CMK (cell line): ENCODE measurements at places on chromosomes 16 and 17.

GRCh38 chr17:82493226-82493781, 26.2 kb upstream of the FOXK2 start:
- DNase-seq: no peak

- no peak for DNase-seq
Observed at GRCh38 chr16:8740775-8741355, 56.6 kb downstream of the TMEM186 start.

DNA sequence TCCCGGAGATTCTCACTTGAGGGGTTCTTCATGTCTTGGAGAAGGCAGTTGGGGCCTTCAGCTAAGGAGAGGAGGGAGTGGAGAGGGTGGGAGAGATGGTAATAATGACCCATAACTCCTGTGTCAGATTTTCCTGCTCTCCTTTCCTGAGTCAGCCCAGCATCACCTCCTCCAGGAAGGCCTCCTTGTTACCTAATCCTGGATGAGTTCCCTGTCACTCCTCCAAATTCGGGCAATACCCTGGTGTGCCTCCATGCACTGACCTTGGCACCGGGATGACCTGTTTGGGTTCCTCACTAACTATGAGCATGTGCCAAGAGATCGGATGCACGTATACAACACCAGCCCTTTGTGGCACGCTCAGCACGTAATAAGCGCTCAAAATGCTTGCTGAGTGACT, 38.8 kb downstream of the SDK2 start:
- DNase-seq: no peak

GRCh38 chr16:85928401-85928820, 29.4 kb downstream of the IRF8 start:
- DNase-seq: no peak

- no peak for DNase-seq
Observed at GRCh38 chr16:78579020-78579419, 479.6 kb downstream of the WWOX start.

- DNase-seq: no peak
Observed at GRCh38 chr17:77038884-77039555, 101.7 kb upstream of the SEC14L1 start.
